PC-9 (cell line): ENCODE measurements at places on chromosomes 5 and 9.

DNA sequence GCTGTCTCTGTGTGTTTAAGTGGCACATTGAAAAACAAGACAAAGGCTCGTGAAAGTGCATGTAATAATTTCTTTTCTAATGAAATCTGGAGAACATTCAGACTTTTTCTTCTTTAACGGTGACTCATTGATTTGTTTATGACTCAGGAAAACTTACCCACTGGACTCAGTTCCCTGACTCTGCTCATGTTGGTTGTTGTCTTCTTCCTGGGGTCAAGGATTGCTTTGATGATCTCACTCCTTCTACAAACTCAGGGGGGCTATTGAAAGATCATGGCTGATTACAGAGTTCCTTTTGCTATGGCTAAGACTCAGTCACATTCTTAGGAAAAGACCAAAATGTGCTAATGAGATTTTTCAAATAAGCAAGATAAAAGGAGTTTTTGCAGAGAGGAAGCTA, 141.1 kb upstream of the DAP start:
- no peak for DNase-seq

DNA sequence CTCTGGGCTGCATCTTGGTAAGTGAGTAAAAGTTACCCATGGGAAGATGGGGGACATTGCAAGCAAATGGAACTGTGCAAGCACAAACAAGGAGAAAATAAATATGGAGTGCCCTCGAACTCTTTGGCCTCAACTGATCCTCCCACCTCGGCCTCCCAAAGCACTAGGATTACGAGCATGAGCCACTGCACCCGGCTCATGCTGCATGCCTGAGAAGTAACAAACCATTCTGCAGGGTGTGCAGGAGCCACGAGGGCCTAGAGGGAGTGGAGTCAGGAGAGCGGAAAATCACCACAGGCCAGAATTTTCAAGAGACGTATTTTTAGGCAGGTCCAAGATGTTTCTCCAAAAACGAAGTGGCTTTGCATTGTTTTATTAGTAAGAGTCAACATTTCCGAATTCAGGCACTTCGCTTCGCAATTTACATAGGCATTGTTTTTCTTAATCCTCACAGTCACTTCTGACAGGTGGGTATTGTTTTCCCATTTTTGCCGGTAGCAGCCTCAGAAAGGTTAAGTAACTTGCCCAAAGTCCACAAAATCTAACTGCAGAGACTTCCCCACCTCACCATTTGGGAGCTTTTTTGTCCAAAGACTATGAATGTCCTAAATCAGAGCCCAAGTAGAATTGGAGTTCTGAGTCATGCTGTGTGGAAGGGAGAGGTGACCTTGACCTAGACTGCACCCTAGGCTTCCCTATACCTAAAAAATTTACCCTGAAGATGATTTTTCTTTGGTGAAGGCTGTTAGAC, 230.2 kb downstream of the NR3C1 start:
- DNase-seq, result no peak

GRCh38 chr5:3845230-3845629, 249.6 kb downstream of the IRX1 start:
- no peak for DNase-seq

DNA sequence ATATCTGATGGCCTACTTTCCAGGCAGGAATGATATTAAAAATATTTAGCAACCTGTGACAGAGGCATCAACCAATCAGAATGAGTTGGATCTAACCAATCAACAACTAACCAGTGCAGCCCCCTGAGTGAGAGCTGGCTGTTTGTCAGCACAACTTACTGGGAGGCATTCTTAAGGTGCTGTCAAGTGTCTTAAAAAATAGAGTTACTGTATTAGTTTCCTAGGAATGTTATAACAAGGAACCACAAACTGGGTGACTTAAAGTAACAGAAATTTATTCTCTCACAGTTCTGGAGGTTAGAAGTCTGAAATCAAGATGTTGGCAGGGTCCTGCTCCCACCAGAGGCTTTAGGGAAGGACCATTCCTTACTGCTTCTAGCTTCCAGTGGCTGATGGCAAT, 85.2 kb downstream of the ATG10 start:
- DNase-seq, result no peak

DNA sequence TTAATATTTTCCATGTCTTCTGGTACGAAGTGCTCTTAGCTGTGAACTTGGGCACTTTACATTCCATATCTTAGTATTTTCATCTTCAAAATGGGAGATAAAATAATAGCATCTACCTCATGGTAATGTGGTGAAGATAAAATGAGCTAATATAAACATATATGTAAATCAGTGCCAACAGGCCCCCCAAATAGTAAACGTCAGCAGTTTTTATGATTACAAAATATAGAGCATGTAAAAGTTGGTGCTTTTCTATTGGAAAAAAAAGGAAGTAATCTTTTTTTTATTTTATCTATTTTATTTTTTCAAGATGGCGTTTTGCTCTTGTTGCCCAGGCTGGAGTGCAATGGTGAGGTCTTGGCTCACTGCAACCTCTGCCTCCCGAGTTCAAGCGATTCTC, 291.1 kb upstream of the PRDM9 start:
- DNase-seq, result no peak
